ENCODE measurements at places on chromosomes 11 and 22. TPM values are rescaled to one million over a fixed set of nuclear protein-coding genes. Genes with fewer than 3 reads are reported as not detected.

- DNase-seq, result no peak
Measured at GRCh38 chr11:42890773-42891172, 421.0 kb upstream of the API5 start.

DNA sequence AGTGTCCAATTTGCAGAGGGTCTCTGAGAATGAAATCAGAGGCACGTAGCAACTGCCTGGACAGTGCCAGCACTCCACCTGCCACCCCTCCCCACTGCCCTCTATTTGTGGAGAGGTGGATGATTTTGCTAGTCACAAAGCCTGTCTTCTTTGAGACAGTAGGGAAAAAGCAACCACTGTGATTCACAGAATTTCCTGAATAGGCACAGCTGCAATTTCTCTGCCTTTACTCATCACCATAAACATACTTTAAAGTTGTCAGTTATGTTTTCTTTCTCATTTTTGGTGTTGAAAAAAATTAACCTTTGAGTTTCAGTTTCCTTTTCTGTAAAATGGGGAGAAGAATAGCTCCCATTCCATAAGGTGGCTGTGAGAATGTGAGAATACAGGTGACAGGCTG is 134.3 kb downstream of the TEAD1 start:
- DNase-seq, result no peak

DNA sequence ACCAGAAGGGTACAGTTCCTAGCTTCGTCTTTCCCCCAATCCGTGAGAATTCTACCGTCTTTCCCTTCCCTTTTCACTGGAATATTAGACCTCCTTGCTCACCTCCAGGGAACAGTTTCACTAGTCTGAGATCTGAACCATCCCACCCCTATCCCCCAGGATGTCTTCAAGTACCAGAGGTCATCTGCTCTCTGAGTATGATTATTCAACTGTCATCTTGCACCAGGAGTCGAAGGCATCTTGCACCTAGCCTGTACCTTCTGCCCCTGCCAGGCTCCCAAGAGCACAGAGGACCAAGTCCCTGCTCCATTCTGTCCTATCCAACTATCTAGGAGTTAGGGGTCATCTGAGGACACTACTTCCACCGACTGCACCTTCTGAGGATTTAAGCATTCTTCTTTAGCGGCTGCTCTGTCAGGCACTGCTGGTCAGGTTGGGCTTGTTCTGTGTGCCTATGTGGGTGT is 804 bp downstream of the ACER3 start:
- no peak for DNase-seq

- DNase-seq, result no peak
Measured at GRCh38 chr11:32953700-32954099, 61.1 kb downstream of the QSER1 start.

- DNase-seq, result no peak
Measured at GRCh38 chr11:110165039-110165925, 72.1 kb downstream of the ZC3H12C start.

DNA sequence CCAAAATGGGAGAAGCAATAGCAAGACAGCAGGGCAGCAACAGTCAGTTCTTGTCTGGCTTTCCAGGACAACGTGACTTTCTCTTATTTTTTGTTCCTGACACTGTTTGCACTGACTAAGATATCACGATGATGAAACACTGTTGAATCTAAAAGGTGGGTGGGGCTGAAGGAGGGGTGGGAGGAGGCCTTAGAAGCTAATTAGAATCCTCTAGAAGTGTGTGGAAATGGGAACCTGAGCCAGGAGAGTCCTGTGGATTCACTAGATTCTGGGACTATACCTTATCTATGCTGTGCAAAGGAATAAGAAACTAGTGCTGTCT is 300.3 kb downstream of the ST3GAL4 start:
- no peak for DNase-seq

DNA sequence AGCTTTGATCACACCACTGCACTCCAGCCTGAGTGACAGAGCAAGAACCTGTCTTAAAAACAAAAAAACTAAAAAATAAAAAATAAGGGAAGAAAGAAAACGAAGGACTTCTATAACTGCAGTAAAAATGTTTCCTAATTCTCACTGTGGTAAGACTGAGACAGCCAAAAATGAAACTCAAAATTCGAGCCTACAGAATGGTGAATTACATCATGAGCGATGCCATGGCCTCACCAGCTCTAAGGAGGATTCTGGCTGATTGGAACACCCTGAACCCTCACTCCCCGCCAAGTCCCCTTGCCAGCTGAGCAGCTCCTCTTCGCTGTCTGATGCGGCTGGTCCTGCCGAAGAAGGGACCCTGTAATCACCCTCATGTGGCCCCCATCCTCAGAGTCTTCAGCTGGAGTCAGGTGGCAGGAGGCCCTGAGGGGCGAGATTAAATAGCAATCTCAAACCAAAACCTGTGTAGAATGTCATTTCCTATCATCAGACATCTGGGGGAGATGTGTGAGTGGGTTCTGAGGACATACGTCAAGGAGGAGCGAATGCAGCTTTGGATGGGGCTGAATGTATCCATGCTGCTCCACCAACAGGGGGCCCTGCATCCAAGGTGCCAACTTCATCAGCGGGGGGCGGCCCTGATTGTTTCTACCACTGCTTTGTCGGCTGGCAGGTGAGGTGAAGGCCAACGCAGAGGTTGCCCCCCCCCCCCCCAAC is 29.2 kb downstream of the PDGFB start:
- DNase-seq, result no peak

- DNase-seq, result no peak
Measured at GRCh38 chr11:13367115-13367514, 89.5 kb downstream of the BMAL1 start.

GRCh38 chr11:15912825-15913224 is 443.5 kb downstream of the SOX6 start:
- DNase-seq, result no peak

DNA sequence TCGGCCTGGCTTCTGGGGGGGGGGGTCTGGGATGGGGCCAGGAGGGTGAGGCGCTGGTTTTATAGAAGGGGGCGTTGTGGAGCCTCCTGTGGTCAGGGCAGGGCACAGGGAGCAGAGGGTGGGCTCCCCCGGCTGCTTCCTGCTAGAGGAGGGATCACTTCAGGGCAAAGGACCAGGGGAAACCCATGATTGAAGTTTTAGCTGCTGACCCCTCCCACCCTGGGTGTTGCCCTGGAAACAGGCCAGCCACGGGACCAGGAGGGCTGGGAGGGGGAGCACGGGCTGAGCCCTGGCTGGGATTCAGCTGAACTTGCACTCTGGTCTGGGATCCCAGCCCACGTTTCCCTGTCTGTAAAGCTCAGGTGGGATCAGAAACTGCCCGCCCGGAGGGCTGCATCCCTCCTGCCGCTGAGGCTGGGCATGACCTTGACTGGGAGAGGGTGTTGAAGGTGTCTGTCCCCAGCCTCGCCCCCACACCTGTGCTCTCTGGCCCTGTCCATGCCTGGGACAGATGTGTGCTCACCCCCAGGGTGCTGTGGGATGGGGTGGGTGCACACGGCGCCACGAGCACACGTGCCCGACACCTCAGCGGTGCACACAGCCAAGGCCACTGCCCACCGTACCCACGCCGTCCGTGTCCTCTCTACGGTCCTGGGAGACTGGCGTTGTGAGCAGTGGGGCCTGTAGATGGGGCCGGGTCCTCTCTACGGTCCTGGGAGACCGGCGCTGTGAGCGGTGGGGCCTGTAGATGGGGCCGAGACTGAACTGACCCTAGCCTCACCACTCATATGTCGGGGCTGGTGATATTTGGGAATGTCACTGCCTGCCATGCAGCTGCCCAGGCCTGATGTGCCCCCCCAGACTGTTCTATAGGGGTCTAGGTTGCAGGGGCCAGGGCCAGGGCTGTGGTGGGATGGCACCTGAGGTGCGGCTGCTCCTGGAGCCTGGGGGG is 2.3 kb downstream of the TSPAN4 start:
- DNase-seq, result no peak

Gene OR51B4
- 0.22 TPM for polyA plus RNA-seq

Gene CARD18
- polyA plus RNA-seq, result not detected

Gene OR51B5
- polyA plus RNA-seq, result 0.49 TPM

Gene AIFM3
- polyA plus RNA-seq, result 0.97 TPM

Gene FIBIN
- polyA plus RNA-seq, result 22.2 TPM

All from right renal cortex interstitium (tissue), 3 donors.